ENCODE measurements at places on chromosomes 1 and 21. TPM values are rescaled to one million over a fixed set of nuclear protein-coding genes. Genes with fewer than 3 reads are reported as not detected.

Gene GJC2
- polyA plus RNA-seq = 1.7 TPM

Gene MCM3AP
- 40.3 TPM for polyA plus RNA-seq

GRCh38 chr1:229599218-229599954 lies 26.5 kb downstream of the TAF5L start:
- no peak for DNase-seq

GRCh38 chr1:211326528-211327345 lies at the start of gene TRAF5:
TRAF5 (plus strand) TSS chr1:211326833; CDS start chr1:211353240, 26,407 bp downstream.
- peak; percentile 55 for DNase-seq

Gene RAB7B
- 14.6 TPM for polyA plus RNA-seq

All from IMR-90 (cell line).